ENCODE measurements at places on chromosomes 1 and 21.

DNA sequence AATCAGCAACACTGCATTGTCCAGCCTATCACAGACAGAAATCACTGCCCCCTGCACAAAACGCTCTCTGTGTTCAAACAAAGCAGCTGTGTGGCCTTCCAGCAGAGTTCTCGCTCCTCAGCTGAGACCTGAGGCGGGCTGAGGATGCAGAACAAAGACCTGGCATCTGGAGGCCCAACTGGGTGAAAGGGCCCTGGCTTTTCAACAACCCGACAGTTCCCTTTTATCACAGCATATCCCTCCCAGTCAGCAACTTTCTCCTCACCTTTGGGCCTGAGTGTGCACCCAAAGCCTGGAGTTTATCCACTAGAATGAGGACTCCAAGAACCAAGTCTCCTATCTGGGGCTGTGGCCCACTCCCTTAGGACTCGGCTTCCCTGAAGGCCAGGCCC, 42.6 kb upstream of the A3GALT2 start:
- no peak for DNase-seq

- no peak for DNase-seq
These were observed 15.2 kb upstream of the KDM4A start for GRCh38 chr1:43634721-43635120.

GRCh38 chr1:208088319-208088718, 155.9 kb downstream of the PLXNA2 start:
- DNase-seq = no peak

- DNase-seq = no peak
These were observed 15.4 kb upstream of the KLHL12 start for GRCh38 chr1:202942426-202942825.

DNA sequence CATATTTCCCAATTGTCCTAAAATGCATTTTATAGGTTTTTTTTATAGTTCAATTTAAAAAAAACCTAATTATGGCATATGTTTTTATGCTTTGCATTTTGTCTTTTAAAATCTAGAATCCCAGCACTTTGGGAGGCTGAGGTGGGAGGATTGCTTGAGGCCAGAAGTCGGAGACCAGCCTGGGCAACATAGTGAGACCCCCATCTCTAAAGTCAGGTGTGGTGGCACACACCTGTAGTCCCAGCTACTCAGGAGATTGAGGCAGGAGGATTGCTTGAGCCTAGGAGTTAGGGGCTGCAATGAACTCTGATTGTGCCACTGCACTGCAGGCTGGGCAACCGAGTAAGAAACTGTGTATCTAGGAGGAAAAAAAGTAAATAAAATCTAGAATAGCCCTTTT, 137.2 kb upstream of the POU3F1 start:
- DNase-seq = no peak

Measured in spinal cord (tissue), 10 donors.